ENCODE measurements at places on chromosomes 2 and 18.

GRCh38 chr2:111029181-111029927 is 91.4 kb upstream of the BCL2L11 start:
- no peak for DNase-seq

- no peak for DNase-seq
Measured at GRCh38 chr2:143758629-143759330, 629.6 kb downstream of the ARHGAP15 start.

DNA sequence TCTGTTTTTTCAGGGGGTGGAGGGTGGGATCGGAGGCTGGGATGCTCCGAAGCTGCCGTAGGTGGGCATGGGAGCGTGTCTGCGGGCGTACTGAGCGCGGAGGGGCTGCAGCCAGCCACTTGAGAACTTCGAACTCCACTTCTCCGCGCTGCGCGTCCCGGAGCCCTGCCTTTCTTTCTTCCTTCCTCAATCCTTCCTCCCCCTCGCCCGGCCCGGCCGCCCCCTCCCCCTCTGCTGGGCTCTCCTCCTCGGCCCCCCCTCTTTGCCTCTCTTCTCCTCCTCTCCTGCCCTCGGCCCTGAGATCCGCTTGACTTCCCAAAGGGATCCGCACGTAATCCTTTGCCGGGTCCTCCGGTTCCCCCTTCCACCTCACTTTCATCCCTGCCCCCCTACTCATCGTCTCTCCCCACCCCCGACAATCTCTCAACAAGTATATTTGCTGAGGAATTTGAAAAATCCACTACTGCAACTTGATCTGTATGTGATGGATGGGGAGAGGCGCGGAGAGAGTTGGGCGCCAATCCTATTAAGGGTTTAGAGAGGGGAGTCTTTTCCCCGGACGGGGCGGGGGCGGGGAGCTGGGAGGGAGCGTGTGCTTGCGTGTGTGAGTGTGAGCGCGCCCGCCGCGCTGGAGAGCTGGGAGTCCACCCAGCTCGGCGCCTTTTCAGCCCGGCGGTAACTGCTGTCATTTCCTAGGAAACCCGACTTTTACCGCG is 1.1 kb downstream of the GLI2 start:
- DNase-seq: peak; percentile 99

DNA sequence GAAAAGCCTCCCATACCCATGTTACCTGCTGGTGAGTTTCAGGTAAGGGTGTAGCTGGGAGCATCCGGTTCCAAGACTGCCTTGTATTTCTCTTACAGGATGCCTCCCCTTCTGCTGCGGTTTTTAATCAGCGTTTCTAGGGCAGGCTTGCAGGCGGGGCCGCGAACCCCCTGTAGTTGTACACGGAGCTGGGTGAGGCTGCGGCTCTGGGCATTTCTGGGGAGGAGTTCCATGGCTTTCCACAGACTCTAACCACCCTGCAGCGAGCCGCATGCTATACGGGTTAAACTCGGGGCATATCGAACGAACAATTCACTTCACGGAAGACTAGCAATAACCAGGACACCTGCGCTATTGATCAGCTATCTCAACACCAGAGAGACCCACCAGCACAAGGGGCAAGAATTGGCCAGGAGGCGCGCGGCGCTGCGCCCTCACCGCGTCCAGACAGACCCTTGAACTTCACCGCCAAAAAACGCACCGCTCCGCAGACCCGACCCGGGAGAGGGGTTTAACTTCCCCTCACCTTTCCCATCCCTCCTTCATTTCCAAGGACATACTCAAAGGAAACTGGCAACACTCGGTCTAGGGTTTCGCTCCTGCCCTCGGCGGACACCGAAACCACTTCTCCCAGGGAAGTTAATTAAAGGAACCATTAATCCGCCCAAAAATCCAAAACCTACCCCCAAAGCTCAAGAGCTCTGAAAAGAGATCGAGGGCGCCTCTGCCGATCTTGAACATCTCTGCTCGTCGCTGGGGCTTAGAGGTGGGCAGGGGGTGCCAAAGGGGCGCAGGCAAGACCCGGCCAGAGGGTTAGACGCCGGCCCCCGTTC is 909 bp downstream of the TGFA start:
- DNase-seq: no peak

- no peak for DNase-seq
Measured at GRCh38 chr18:64119916-64120315, 29.0 kb downstream of the LINC00305 start.

- no peak for DNase-seq
Measured at GRCh38 chr2:166591226-166591625, 97.2 kb upstream of the SCN7A start.

DNA sequence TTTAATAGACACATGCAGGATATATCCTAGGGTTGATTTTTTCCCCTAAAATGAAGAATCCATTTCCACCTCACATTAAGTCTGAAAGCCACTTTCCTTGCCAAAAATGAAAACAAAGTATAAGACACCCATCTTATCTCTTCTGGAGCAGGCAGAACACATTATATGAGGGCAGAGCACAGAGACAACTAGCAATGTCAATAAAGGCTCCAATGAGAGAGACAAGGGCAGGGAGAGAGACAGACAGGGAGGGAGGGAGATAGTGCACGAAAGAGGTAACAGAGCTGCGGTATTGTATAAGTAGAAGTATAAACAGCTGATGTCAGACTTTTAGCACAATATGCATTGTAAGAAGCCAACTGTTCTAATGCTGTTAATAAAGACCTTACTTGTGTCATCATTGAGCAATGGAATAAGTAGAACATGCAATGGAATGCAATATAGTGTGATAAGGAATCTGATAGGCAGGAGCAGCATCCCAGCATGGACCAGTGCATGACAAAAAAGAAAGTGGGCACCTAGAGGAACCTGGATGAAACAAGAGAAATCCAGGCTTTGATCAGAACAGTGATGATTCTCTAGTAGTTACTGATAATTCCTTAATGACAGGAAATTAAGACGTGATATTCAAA is 150.6 kb upstream of the TCF4 start:
- no peak for DNase-seq

DNA sequence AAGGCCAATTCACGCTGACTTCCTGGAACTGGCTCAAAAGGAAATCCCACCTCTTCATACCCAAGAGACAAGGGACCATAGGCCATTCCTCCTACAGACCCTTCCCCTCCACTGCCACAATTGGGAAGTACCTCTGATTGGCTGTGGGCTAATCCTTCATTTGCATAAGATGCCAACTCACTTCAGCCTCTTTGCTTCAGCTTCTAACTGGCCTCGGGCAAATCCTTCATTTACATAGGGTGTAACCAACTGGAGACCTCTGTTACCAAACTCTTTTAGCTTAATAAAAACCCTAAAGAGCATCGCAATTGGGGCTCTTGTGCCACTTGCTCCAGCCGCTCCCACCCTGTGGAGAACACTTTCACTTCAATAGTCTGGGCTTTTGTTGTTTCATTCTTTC is 38.2 kb downstream of the MC2R start:
- no peak for DNase-seq

DNA sequence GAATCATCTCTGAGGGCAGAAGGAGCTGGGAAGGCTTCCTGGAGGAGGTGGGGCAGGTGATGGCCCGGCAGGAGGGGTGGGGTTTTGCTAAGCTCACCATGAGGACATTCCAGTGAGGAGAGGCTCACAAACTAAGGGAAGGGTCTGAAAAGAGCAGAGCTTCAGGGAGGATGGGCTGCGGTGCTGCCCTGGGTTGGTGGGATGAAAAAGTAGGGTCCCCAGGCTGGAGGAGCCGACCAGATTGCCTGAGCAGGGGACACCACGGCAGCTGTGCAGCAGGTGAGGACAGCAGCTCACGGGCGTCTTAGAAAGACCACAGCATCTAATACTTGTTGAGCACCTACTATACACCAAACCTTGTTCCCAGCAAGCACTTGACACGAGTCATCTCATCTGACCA is 82.2 kb downstream of the DYSF start:
- DNase-seq: no peak

- no peak for DNase-seq
Measured at GRCh38 chr2:66024391-66024790, 410.5 kb upstream of the MEIS1 start.

- no peak for DNase-seq
Measured at GRCh38 chr2:27284996-27285395, 2.8 kb downstream of the TRIM54 start.

DNA sequence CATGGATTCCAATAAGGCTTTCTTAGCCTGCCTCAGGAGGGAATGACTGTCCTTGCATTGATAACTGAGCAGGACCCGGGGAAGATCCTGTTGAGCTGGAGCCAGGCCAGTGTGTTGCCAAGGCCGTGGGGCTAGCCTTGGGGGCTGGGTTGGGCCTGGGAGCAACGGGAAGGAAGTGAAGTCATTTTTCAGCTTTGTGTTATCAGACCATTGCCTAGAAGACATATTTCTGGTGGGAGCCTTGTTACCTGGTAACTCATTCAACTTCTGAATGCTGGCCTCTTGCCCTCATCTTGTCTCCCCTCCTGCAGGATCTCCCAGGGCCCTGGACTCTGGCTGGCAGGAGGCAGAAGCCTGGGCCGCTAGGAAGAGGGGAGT is 92.7 kb upstream of the MGAT5 start:
- no peak for DNase-seq

DNA sequence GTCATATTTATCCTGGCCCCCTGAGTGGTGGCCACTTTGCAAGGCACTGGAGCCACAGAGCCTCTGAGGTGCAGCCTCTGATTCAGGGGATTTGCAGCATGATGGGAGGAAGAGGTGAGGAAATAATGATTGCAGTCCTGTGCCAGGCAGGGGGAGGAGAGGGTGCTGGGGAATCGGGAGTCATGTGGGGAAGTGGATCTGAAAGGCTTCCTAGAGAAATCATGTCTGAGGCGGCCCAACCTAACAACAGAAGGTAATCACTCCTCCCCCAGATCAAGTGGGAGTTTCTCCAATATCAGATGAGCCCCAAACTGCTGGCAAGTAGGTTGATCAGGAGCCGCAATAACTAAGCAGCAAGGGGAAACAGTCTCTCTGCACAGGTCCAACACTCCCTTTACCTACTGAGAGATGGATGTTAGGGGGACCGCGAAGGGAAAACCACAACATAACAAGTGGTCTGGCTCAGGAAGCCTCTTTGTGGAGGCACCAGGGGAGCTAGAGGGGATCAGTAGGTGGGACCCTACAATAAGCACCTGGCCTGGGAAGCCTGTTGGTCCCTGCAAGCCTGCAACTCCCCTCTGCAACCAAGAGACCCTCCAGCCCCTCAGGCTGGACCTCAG is 71.8 kb upstream of the NPAS2 start:
- no peak for DNase-seq

DNA sequence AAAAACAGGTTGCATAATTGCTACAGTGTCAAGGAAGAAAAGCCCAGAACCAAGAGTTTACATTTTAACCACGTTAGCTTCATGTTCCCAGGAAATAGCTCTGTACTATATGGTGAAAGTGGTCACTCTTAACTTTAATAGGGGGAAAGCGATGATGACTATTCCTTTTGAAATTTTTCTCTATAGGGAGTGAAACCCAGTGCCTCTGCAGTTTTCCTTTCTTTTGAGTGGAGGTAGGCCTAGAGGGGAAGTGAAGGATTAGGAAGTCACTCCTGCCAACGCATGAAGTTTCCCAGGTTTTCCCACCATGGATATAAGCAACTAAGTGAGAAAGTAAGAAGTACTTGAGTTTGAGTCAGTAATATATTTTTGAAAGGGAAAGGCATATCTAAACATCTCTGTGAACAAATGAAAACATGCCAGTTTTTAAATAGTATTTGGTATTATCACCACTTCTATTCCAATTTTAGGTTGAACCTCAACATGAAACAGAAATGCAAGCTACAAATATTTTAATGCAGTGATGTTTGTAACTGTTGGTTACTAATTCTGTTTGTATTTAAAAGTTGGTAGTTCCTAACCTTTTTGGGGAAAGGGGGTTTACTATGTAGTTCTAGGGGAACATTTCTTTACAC is 91.9 kb downstream of the VRK2 start:
- peak; percentile 53 for DNase-seq

GRCh38 chr2:72211777-72212485 is 64.3 kb upstream of the CYP26B1 start:
- DNase-seq: peak; percentile 68

DNA sequence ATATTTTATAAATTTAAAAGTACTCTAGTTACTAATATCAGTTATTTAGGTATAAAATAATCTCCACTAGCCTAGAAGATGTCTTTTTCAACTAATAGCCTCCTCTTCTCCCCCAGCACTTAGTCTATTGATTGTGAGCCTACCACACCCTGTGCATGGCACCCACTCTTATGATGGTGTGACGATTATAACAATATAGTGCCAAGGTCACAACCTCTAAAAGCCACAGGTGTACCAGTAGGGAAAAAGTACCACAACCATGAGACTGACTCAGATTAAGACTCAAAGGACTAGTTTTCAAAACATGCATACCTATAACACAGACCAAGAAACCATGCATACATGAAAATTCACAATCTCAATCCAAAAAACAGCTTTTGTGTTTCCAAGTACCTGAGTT is 27.6 kb downstream of the THADA start:
- no peak for DNase-seq

DNA sequence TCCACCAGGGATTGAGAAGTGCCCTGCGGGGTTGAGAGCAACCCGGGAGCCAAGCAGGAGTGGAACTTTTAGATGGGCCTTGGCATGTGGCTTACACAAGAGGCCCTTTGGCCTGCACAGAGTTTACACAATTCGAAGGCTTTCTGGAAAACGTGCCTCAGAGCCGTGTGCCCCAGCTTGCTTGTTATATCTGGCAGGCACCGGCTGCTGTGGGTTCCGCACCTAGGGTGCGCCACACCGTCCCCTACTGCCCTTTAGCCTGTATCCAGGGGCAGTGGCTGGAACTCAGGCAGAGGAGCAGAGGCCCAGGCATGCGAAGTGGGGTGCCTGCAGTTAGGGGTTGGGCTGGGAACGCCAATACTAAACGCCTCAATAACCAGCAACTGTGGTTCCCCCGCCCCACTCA is 32.9 kb upstream of the EDAR start:
- DNase-seq: no peak

GRCh38 chr2:126100962-126101361 is 555.0 kb upstream of the GYPC start:
- no peak for DNase-seq

- DNase-seq: no peak
Measured at GRCh38 chr2:238444242-238444641, 17.5 kb downstream of the ASB1 start.

- DNase-seq: no peak
Measured at GRCh38 chr2:178641498-178641897, 161.2 kb downstream of the PLEKHA3 start.

DNA sequence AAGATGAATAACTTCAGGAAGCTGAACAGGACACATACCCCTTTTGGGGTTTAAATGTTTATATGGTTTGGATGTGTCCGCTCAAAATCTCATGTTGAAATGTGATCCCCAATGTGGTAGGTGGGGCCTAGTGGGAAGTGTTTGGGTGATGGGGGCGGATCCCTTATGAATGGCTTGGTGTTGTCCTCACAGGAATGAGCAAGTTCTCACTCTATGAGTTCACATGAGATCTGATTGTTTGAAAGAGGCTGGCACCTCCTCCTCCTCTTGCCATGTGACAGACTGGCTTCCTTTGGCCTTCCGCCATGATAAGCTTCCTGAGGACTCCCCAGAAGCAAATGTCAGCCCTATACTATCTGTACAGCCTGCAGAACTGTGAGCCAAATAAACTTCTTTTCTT is 88.6 kb upstream of the ZNF532 start:
- peak; percentile 41 for DNase-seq

- DNase-seq: peak; percentile 94
Measured at GRCh38 chr18:28204154-28204553, 27.2 kb upstream of the CDH2 start.

- no peak for DNase-seq
Measured at GRCh38 chr2:127088706-127089105, 18.2 kb downstream of the BIN1 start.
